ENCODE measurements at places on chromosomes 7 and 10. TPM values are rescaled to one million over a fixed set of nuclear protein-coding genes. Genes with fewer than 3 reads are reported as not detected.
A peak's percentile ranks its signal among the peaks of the same experiment; 100 is the strongest.

Gene INTS15
- 13.6 TPM for total RNA-seq

Gene XRCC2
- total RNA-seq, result 0.24 TPM

GRCh38 chr7:130137207-130137606 lies 66.9 kb downstream of the KLHDC10 start:
- no peak for DNase-seq

DNA sequence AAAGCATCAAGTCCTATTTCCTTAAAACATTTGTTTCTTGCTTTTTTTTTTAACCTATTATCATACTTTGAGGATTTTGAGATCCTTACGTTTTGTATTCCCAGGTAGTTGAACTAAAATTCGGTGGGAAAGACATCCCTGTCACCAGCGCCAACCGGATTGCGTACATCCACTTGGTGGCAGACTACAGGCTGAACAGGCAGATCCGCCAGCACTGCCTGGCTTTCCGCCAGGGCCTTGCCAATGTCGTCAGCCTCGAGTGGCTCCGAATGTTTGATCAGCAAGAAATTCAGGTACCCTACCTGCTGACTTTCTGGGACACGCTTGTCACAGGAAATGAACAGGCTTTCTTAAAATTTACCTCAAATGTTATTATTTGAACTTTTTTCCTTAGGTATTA lies 83.0 kb upstream of the DNAJB6 start:
- no peak for DNase-seq

DNA sequence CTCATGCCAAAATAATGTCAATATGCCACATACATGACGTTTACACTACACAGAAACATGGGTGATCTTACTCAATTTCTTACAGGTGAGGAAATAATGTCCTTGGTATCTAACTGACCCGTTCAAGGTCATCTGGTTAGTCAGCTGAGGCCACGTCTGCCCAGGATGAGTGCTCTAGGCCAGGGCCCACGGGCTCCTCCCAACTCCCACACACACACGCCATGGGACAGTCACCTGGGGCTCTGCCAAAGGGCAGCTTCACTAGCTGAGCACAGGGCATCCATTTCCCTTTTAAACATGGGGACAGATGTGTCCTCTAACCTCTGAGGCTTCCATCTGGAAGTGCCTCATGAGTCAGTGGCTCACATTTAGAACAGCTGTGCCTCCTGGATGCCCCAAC lies 123.9 kb downstream of the TNS3 start:
- DNase-seq, result no peak

GRCh38 chr10:48511875-48512231 lies 93.0 kb downstream of the ARHGAP22 start:
- DNase-seq, result peak; percentile 72

- no peak for DNase-seq
These were observed 34.5 kb downstream of the LHPP start for GRCh38 chr10:124496150-124496549.

Gene TMEM213
- not detected for total RNA-seq

Gene ADAP1
- 12.5 TPM for total RNA-seq

- DNase-seq, result no peak
These were observed 18.9 kb downstream of the CAMK2G start for GRCh38 chr10:73855413-73855812.

GRCh38 chr10:86579883-86580520 lies 58.4 kb upstream of the WAPL start:
- no peak for DNase-seq

- no peak for DNase-seq
These were observed 19.9 kb upstream of the TTYH3 start for GRCh38 chr7:2611922-2612321.

Gene CNNM1
- 0.22 TPM for total RNA-seq

GRCh38 chr10:115606741-115607140 lies 513.6 kb downstream of the ATRNL1 start:
- DNase-seq, result no peak

Gene TASOR2
- 38.8 TPM for total RNA-seq

GRCh38 chr10:34555653-34556052 lies 259.4 kb downstream of the PARD3 start:
- DNase-seq, result no peak

- DNase-seq, result no peak
These were observed 139.1 kb upstream of the PFKP start for GRCh38 chr10:2927958-2928840.

DNA sequence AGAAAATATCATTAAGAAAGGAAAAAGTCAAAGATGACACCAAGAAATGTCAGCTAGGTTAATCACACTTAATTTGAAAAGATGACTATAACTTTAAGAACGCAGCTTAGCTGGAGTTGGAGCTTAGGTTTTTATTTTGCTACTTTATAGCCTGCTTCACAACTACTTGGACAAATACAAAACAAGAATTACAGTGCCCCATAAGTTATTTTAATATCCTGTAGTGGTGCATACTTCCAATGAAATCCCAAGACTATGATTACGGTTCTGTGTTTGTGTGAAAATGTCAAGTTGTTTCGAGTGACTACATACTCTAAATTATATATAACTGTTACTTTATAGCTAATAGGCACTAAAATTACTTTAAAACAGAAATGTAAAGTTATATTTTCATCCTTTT lies 244.6 kb upstream of the MGMT start:
- DNase-seq, result no peak

DNA sequence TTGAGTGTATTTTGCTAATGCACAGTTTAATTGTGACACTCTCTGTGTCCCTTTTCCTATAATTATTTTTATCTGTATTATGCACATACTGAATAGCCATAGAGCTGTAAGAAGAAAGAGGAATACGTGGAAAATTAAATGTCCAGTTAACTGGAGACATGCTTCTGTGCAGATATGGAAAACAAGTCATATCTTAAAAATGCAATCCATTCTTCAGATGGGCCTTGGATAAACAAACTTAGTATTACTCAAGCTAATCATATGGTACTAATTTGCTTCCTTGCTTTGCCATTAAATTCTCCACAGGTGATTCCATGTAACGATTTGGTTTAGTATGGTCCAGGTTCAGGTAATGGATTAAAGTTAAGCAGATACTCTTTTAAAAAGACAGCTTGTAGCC lies 201.2 kb upstream of the CELF2 start:
- no peak for DNase-seq

DNA sequence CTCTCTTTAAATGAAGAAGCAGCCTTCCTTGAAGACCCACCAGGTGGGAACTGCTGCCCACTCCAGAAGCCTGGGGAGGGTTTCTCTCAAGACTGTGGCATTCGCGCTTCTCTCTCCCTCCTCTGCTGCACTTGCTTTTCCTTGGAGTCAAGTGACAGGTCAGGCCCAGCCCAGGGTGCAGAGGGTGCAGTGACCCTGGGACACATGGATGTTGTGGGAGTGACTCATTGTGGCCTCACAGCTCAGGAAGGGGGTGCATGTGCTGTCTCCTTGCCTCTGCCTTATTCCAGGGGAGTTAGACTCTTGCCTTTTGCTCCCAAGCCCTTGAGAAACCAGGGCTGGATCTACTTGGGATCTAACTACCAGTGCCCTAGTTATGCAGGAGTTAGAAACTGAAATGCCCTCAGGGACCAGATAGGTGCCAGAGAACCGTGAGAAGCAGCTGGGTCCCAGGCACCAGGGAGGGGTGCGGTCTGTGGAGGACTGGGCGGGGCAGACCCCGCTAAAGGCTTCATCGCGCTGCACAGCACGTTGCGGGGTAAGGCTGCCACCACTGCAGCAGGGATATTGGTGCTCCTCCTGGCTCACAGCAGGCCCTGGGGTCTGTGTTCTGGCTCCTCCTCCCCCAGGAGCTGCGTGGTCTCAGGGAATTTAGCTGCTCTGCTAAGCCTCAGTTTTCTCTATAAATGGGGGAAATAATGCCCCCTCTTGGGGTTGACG lies 11.4 kb downstream of the FAM241B start:
- no peak for DNase-seq

DNA sequence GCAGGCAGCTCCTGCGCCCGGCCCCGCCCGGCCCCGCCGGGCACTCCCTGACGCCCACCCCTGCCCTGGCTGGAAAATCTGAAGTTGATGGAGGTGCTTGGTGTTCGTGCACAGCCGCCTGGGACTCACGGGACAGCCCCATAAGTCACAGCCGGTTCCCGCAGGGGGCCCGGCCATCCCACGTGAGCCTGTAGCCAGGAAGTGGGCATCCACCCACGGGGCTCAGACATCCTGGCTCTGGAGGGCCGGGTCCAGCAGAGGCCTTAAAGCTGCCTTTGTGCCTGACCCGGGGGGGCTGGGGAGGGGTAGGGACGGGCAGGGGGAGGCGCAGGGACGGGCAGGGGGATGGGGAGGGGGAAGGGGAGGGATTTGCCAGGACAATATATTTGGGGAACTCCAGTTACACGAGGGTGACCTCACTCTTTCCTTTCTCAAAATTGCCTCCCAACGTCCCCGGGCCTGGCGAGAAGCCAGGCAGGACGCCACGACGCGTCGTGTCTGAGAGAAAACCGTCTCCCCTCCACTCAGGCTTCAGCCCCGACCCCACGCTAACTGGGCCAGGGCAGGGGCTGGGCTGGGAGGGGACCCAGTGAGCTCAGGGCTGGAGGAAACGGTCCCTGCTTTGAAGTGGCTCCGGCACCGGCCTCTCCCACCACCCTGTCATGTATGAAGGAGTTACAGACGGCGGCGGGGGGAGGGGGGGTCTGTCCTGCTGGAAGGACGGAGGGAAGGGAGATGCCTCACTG lies 82.1 kb upstream of the PDGFA start:
- DNase-seq, result no peak

DNA sequence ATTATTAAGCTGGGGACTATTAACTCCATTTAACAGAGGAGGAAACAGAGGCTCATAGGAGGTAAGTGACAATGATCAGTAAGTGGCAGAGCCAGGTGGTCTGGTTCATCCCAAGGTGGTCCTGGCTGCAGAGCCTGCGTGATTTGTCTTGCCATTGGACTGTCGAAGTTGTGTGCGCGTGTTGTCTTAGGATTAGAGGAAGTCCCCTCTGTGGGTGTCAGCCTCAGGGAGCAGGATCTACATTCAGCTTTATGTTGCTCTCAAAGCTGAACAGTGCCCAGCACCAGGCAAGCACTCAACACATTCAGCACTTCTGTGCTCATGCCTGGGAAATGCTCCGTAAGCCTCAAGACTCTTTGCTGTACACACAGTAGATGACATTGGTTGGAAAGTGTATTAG lies 139.5 kb downstream of the HERPUD2 start:
- DNase-seq, result no peak

Gene CPED1
- 48.7 TPM for total RNA-seq

DNA sequence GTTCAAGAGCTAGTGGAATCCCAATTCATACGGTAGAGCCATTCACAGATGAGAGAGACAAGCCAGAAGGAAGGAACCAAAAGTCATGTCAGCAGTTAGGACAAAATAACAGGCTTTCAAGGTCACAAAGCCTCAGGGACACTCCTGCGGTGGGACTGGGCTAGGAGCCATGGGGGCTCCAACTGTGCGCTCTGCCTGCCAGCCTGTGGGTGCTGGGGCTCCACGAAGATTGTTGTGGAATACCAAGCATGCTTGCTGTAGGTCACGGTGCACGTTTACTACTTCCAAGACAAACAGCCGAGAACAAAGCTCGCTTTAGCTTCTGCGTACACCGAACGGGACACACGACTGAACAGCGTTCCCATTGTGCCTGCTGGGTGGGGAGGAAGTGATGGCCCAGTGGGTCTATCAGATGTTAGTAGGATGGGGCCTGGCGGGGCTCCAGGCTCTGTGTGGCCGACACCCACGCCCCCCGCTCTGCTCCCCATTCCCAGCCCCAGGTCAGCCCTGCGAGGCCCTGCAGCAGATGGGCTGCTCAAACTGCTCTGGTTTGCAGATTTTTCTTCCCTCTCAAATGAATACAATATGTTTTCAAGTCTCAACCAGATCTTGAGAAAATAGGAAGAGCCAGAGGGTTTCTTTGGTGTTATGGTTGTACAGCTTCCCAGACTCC lies 158.9 kb downstream of the EGFR start:
- no peak for DNase-seq

DNA sequence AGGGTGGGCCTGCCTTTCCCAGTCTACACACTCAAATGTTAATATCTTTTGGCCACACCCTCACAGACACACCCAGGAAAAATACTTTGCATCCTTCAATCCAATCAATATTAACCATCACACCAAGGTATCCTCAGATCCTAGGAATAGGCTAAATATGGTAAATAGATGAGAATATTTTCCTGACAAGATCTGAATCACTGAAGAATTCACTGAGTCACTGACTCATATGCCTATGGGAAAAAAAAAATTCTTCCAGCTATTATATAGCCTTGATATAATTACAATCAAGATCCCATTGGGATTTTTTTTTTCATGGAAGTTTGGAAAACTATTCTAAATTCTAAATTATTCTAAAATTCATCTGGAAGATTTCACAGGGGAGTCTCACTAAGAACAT lies 65.8 kb downstream of the INHBA start:
- DNase-seq, result no peak

DNA sequence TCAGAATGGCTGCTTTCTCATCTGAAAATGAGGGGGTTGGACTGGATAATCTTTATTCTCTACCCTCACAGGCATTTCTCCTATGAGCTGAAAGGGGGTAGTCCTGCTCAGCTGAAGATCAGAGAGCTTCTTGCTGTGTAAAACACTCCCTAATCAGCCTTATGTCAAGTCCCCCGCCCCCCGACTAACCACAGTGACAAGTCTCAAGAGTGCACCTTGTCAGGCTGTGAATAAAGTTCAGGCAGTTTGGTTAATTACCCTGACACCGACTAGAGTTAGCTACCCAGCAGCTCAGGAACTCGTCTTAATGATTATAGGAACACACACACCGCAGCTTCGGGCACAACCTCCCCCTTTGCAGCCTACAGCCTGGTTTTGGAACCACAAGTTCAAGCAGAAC lies 513.7 kb downstream of the RPS24 start:
- no peak for DNase-seq

- no peak for DNase-seq
These were observed 390.3 kb downstream of the GRID1 start for GRCh38 chr10:85976267-85976793.

Gene CLCN1
- not detected for total RNA-seq

GRCh38 chr7:129433847-129434674 lies at the start of gene STRIP2:
Gene STRIP2, plus strand, starts transcription at chr7:129434432. Its CDS starts 41 bp downstream, at chr7:129434473.
- DNase-seq, result peak; percentile 96

- no peak for DNase-seq
These were observed 69.7 kb upstream of the FHIP2A start for GRCh38 chr10:114751856-114752255.

Gene CCZ1B
- 32.7 TPM for total RNA-seq

GRCh38 chr7:132162556-132163144 lies 413.6 kb downstream of the PLXNA4 start:
- no peak for DNase-seq

DNA sequence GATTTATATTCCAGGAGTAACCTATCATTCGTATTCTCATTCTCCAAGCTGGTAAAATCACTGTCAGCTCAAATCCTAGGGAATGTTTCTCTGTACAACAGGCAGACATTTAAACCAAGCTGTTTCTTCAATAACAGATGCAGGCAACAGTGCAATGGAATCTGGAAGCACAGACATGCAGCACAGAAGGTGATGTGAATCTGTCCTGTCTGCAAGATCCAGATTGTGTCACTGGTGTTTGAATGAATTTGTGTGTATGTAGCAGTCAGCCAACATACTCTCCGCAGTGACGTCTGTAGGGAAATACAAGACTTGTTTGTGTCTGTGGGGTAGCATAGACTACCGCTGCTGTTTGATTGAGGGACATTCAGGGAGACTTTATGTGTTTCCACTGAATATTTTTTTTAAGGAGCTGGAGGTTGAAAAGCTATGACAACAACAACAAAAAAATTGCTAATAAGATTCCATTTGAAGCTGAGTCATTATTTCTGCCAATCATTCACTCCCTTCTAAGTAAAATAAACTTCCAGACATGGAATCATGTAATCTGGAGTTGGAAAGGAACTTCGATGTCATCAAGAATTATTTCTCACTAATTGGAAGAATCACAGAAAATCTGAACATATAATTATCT lies 122.9 kb upstream of the MYO3A start:
- DNase-seq, result no peak

GRCh38 chr10:124596962-124597845 lies 135.6 kb downstream of the LHPP start:
- no peak for DNase-seq

Gene ATP5MK
- 958 TPM for total RNA-seq

Data from cardiac septum (tissue), 1 donor.